ENCODE measurements at places on chromosomes 4 and X. TPM values are rescaled to one million over a fixed set of nuclear protein-coding genes. Genes with fewer than 3 reads are reported as not detected.

The TMEM144 gene
- total RNA-seq, result 3.6 TPM

The NHS gene
- 2.6 TPM for total RNA-seq

The ACE2 gene
- total RNA-seq, result not detected

The IBSP gene
- total RNA-seq, result not detected

The ADAM29 gene
- total RNA-seq, result not detected

The FGD1 gene
- 6.9 TPM for total RNA-seq

The MAGEA8 gene
- total RNA-seq, result not detected

The CNKSR2 gene
- 2.2 TPM for total RNA-seq

The STK32B gene
- 15.9 TPM for total RNA-seq

The CD38 gene
- total RNA-seq, result 14.4 TPM

The USP27X gene
- total RNA-seq, result 3.8 TPM

The PNCK gene
- total RNA-seq, result 0.07 TPM

The ASMT gene
- 0.19 TPM for total RNA-seq

The PYURF gene
- 68.7 TPM for total RNA-seq

The AGTR2 gene
- total RNA-seq, result not detected

The APOOL gene
- 8.6 TPM for total RNA-seq

The TRIM75 gene
- not detected for total RNA-seq

The KIAA1210 gene
- total RNA-seq, result not detected

The FIP1L1 gene
- total RNA-seq, result 30.8 TPM

The TKTL2 gene
- total RNA-seq, result not detected

The CFI gene
- total RNA-seq, result 1.0 TPM

The GPRIN3 gene
- 1.2 TPM for total RNA-seq

Measured in A549 treated with dexamethasone at 1 μM for 4 hours (cell line).